ENCODE measurements at places on chromosomes 1 and 21.

- DNase-seq: no peak
Measured at GRCh38 chr1:15146142-15146680, 7.3 kb upstream of the TMEM51 start.

- DNase-seq: no peak
Measured at GRCh38 chr1:38117444-38117887, 70.9 kb upstream of the POU3F1 start.

DNA sequence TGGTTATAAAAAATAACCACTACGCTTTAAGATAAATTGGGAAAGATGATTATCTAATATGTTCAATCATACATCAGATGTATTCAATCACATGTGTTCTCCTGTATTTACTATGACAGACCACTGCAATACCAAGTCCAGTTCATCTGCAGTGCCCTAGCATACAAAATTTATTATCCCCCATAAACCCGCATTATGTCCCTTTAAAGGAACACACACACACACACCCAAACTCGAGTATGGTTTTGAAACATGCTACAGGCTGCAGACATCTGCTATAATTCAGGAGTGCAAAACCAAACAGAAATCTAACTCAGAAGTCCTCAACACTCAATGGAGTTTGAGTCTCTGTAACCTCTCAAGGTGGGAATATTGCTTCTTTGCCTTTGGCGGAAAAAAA is 14.9 kb downstream of the ODF2L start:
- DNase-seq: no peak

GRCh38 chr1:118947003-118947765 is 41.0 kb downstream of the TBX15 start:
- DNase-seq: no peak

- no peak for DNase-seq
Measured at GRCh38 chr1:206788487-206789050, 16.3 kb upstream of the IL10 start.

DNA sequence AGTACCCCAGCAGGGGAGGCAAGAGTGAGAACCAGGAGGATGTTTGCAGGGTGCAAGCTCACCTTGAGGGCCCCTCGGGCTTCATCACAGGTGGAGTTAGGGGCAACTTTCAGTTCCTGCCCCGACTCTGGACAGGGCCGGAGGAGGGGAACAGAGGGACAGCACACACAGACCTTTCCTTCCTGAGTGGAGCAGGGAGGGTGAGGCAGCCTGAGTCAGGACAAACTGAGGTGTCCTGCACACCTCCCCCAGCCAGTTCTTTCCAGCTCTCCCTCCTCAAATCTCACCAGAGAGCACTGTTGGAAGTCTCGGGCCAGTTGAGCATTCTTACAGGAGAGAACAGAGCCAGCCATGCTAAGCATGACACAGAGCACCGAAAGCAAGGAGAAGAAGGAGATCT is 1.5 kb downstream of the ENTREP3 start:
- no peak for DNase-seq

- no peak for DNase-seq
Measured at GRCh38 chr21:22516230-22516629, 1518.0 kb downstream of the NCAM2 start.

GRCh38 chr1:8371372-8371991 is 53.6 kb downstream of the SLC45A1 start:
- no peak for DNase-seq

GRCh38 chr1:91124989-91125417 is 103.2 kb upstream of the ZNF644 start:
- DNase-seq: no peak

- no peak for DNase-seq
Measured at GRCh38 chr1:18529714-18530113, 49.0 kb downstream of the KLHDC7A start.

Data from effector CD4-positive, alpha-beta T cell (primary cell).